ENCODE measurements at places on chromosomes 12 and 14.

DNA sequence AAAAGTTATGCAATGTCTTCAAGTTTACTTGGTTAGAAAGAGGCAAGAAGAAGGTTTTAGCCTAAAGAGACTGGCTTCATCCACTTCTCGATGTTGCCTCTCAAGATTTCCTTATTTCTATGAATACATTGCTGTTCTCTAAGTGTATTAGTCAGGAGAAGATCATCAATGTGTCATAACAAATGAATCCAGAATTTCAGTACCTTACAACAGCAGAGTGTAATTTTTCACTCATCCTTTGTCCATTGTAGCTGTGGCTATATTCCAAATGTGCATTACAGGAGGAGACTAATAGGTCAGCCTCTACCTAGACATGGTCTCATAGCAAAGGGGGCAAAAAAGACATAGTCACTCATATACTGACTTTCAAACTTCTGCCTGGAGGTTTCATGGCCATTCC is 579.1 kb downstream of the PRKD1 start:
- DNase-seq, result no peak

- DNase-seq, result no peak
Observed at GRCh38 chr12:5997260-5997659, 52.2 kb upstream of the ANO2 start.

DNA sequence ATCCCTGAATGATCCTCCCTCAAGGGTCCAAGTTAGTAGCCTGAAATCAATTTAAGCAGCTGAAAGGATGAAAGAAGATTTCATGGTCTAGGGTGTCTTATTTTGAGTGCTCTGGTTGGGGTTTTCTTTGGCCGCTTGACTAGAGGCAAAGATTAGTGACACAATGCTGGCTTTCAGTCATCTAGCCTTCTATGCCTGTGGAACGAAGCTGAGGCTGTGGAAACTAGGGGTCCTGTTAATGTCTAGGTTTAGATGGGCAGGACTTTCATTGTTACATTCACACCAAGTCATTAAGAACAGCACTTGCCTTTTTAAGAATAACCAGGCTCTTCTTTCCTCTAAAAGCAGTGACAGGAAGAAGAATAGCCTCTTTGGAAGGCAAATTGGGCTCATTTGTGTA is 253.8 kb upstream of the E2F7 start:
- DNase-seq, result no peak

- DNase-seq, result no peak
Observed at GRCh38 chr12:116274551-116275375, 2.7 kb downstream of the MED13L start.

GRCh38 chr14:105094193-105094907 is 29.1 kb upstream of the GPR132 start:
- no peak for DNase-seq

DNA sequence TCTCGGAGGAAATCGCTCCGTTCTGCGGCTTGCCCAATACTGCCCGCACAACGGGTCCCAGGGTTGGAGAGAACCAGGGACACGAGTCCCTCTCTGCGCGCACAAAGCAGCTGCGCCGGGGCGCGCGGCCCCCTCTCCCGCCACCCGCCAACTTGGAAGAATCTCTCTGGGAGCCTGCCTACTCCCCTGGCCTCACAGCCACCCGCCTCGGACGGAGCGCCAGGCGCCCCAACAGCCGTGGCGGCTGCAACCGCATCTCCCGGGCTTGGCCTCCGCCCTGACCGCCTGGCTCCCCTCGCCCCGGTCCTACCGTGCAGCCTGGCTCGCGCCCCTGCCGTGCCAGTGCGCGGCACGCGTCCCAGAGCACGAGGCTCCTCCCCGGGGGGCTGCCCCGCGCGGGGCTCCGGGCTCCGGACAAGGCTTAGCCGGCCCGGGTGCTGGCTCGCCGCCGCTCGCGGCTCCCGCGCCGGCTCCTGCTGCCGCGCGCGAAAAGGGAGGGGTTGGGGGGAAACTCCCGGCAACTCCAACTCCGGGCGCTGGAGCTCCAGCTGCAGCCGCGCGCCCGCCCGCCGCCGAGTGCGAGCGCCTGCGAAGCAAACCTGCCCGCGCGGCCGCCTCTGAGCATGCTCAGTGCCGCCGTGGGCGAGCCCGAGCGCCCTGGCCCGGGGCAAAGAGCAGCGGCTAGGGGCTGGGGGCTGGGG is at the start of gene STXBP6:
Gene STXBP6, minus strand, starts transcription at position 580 of the 701 bp plus-strand sequence. CDS start 75,329 bp downstream, outside the sequence.
- DNase-seq, result peak; percentile 69

- DNase-seq, result no peak
Observed at GRCh38 chr14:104428860-104429259, 150.7 kb upstream of the C14orf180 start.

- no peak for DNase-seq
Observed at GRCh38 chr14:84483072-84483420, 1046.9 kb upstream of the FLRT2 start.

DNA sequence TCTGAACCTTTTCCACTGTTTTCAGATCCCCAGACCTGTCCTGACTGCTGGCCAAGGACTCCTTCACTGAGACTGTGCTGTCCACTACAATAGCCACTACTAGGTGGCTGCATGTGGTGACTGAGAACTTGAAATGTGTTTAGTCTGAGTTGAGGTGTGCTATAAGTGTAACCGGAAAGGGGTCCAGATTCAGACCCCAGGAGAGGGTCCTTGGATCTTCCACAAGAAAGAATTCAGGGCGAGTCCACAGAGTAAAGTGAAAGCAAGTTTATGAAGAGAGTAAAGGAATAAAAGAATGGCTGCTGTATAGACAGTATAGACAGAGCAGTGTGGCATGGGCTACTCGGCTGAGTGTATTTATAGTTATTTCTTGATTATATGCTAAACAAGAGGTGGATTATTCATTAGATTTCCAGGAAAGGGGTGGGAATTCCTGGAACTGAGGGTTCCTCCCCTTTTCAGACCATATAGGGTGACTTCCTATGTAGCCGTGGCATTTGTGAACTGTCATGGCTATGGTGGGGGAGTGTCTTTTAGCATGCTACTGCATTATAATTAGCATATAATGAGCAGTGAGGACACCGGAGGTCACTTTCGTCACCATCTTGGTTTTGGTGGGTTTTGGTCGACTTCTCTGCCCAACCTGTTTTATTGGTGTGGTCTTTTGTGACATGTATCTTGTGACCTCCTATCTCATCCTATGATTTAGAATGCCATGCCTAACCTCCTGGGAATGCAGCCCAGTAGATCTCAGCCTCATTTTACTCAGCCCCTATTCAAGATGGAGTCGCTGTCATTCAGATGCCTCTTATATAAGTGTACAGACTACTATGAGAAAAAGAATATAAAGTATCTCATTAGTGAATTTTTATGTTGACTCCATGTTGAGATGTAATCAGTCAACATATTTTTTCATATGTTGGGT is 70.0 kb upstream of the SRSF5 start:
- DNase-seq, result no peak

DNA sequence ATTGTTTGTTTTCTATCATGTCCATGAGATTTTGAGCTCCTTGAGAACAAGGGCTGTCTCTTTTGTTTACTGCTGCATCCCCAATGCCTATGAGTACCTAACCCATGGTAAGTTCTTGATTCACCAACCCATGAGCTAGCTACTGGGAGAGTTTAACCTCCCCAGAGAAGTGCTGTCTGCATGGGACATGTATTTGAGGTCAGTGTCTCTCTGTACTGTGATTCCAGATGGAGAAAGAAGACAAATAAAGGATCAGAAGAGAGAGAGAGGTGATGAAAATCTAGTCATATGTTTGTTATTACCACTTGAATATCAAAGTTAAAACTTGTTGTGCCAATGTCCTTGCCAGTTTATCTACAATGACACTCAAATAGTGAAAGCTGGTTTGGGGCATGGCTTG is 421.8 kb downstream of the BCAT1 start:
- DNase-seq, result no peak

- DNase-seq, result no peak
Observed at GRCh38 chr12:129790331-129790730, 113.5 kb downstream of the TMEM132D start.

GRCh38 chr12:9895215-9895971 is 14.1 kb downstream of the KLRF2 start:
- DNase-seq, result no peak

- no peak for DNase-seq
Observed at GRCh38 chr12:1044696-1045095, 53.7 kb downstream of the ERC1 start.

- no peak for DNase-seq
Observed at GRCh38 chr14:99268810-99269707, 2.9 kb downstream of the BCL11B start.

DNA sequence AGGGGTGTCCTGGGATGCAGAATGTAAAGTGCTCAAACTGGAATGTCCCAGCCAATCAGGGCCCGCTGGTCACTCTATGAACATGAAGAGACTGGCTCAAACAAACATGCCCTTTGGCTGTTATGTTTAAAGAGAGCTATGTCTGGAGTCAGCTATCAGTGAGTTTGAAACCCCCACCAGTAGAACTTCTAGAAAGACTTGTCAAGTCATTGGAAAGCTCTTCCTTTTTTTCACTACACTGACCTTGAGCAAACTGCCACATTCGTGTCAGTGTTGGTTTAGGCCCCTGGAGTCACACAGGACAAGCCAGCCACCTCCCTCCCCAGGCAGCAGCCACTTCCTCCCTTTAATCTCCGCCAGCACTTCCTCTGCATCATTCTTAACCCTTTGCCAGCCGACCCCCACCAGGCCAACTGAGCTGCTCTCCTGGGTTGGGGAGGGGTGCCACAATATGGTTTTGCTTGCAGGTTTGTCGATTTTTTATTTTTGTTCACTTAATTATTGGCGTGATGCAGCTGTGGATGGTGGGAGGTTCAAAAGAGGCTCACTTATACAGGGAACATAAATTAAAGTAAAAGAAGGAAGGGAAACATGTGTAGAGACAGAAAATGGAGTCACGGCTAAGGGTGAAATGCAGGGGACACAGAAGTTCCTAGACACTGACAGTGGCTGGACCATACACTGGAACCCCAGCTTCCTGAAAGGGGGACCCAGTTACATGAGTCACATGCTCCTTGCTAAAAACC is 25.3 kb downstream of the CMKLR1 start:
- no peak for DNase-seq

- DNase-seq, result no peak
Observed at GRCh38 chr12:87385322-87385721, 643.9 kb downstream of the C12orf50 start.

- peak; percentile 70 for DNase-seq
Observed at GRCh38 chr12:93813186-93813585, 136.0 kb downstream of the CRADD start.

GRCh38 chr12:111086947-111087700 is 166.7 kb upstream of the MYL2 start:
- DNase-seq, result no peak

DNA sequence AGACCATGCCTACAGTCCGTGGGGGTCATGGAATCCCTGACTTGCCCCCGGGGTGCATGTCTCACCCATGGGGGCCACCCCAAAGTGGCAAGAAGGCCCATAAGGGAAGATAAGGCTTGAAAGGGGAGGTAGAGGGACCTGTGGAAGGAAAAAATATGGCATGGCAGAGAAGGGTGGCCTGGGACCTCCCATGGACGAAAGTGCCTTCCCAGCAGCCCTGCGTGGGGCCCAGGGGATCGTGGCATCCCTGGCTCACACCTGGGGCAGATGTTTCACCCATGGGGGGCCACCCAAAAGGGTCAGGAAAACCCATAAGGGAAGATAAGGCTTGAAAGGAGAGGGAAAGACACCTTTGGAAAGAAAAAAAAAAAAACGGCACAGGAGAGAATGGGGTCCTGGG is 264.6 kb downstream of the ALG10 start:
- DNase-seq, result no peak

DNA sequence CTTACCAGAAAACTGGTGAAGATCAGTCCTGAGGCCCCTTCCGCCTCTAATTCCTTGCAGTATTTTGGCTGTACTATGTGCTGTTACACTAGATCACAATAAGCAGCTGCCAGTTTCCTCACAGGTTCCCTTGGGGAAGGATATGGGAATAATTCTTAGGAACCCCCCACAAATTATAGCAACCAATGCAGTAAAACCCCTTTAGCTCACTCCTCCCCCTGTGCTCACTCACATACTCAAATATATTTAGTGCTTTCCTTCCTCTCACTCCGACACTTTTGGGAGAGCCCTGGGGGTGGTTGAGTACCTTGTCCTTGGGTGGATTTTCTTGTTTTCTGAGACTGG is 162.7 kb downstream of the ETV6 start:
- DNase-seq, result no peak

GRCh38 chr12:15165012-15165659 is 56.1 kb downstream of the RERG start:
- DNase-seq, result peak; percentile 53

DNA sequence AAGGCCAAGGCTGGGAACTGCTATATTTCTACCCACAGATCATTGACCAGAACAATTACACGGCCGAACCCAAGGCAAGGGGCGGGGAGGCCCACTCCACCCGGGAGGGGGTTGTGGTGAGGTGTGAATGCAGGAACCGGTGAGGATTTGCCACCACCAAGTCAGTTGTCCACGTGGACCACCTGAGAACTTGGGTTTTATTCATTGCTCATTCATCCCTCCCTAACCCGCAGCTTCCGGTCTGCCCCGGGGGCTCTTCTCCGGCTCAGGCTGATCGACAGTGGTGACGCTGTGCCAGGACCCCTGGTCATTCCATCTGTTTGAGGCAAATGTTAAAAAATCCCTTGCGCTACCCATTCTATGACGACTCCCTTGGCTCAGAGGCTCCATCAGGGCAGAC is 127.7 kb upstream of the RTL1 start:
- no peak for DNase-seq

- no peak for DNase-seq
Observed at GRCh38 chr14:73055251-73055650, 3.1 kb upstream of the RBM25 start.

DNA sequence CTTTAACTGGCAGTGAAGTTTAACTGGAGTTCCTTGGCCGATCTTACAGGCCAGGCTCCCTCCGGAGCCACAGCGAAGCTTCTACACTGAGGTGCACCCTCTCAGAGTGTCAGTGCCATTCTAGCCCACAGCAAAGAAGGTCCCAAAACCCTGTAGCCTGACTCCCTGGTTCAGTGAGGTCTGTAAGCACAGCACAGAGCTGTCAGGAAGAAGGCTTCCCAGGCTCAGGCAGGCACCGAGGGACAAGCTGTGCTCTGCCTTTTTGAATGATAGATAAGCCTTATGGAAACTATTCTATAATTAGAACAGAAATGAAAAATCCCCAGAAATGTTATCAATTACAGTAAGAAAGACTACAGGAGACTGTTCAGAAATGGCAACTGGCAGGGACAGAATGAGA is 40.2 kb downstream of the MOK start:
- DNase-seq, result no peak

GRCh38 chr12:14514154-14514842 is 53.4 kb downstream of the PLBD1 start:
- DNase-seq, result peak; percentile 13

DNA sequence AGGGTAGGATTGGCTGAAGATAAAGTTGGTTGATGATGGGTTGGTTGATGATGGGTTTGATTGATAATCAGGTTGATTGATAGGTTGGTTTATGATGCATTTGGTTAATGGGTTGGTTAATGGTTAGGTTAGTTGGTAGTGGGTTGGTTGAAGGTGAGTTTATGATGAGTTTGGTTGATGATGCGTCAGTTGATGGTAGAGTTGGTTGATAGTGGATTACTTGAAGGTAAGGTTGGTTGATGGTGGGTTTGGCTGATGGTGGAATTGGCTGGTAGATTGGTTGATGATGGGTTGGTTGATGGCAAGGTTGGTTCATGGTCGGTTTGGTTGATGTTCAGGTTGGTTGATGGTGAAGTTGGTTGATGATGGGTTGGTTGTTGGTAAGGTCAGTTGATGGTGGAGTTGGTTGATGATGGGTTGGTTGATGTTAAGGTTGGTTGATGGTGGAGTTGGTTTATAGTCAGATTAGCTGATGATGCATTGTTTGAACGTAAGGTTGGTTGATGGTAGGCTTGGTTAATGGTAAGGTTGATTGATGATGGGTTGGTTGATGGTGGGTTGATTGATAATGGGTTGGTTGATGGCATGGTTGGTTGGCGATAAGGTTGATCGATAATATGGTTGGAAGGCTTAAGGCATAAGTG is 146.4 kb downstream of the ADGRD1 start:
- DNase-seq, result no peak
